NCI-H187 (cell line): ENCODE measurements at places on chromosomes 4 and X.

DNA sequence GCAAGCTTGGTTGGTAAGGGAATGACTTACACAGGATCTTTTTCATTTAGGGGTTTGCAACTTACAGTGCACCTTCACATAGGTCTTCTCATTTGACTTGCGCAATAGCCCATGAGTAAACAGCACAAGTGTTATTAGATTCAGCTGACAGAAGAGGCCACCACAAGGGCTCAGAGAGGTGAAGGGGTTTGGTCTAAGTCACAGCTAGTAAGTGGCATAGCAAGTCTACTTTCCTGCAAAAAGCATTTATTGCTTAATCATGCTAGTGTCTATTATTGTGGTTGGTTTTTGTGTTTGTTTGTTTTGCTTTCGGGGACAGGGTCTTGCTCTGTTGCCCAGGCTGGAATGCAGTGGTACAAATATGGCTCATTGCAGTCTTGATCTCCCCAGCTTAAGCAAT is 83.3 kb downstream of the SPRY1 start:
- DNase-seq, result no peak

DNA sequence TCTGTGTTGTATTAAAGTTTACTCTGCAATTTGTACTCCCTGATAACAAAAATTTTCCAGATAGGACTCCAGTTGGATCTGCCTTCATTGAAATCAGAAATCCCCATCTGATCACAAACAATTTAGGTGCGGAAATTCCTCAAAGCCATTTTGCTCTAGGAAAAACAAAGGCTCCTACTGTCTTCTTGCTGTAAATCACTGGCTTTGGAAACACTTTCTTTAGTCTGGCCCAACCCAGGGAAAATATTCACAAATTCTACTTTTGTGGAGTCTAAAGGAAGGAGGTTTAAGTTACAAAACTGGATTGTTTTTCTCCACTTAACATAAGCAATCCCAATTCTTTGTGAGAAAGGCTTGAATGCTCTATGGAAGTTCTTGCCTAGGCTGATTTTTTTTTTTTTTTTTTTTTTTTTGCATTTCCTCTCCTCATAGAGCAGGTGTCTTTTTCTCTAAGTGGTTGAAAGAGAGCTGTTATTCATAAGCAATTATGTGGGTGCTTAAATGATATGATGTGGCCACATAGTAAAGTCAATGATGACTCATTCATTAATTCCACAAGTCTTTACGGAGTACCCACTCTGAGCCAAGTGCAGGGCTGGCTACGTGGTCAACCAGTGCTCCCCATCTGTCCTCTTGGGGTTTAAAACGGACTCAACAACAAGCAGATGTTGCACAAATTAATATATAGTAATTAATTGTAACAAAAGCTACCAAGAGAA is 261.4 kb downstream of the LDB2 start:
- no peak for DNase-seq

- no peak for DNase-seq
Observed at GRCh38 chr4:167885071-167885470, 207.3 kb upstream of the ANXA10 start.

GRCh38 chr4:16897991-16898827 is at the start of gene LDB2:
LDB2 (minus strand) TSS chr4:16898645.
- no peak for DNase-seq
